Chondrocyte (in vitro differentiated cells): ENCODE measurements at places on chromosomes 13 and 19.

- DNase-seq, result no peak
Observed at GRCh38 chr13:42017264-42017663, 31.2 kb upstream of the DGKH start.

DNA sequence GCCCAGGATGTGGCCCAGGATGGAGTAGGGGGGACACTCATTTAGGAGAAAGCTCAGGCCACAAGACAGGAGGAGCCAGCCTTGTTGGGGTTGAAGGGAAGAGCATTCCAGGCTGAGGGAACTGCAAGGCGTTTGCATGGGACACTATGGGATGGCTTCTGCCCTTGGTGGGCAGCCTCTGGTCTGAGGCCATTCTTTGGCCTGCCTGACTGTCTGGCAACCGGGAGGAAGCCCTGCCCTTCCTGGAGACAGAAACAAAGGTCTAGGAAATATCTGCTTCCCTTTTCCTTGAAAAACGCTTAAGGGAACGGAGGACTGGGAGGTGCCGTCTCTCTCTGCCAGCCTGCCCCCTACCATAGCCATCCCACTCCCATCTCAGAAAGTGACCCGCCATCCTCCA is 2.8 kb upstream of the ICAM1 start:
- no peak for DNase-seq

DNA sequence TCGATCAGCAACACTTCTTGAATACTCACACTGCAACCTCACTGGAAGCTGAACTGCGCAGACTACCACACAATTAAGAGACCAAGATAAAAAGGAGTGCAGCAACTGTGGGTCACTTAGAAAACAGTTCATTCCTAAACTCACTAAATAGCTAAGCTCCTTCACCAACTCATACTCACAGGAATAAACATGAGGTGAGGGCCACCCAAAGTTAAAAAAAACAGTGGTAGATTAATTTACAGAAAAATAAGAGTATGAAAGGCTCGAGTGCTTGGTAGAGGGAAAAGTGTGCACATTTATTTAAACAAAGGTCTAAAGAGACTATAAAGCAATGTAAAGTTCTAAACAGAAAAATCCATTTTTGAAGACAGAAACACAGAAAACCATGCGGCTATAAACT is 7.6 kb downstream of the ANKRD10 start:
- no peak for DNase-seq

DNA sequence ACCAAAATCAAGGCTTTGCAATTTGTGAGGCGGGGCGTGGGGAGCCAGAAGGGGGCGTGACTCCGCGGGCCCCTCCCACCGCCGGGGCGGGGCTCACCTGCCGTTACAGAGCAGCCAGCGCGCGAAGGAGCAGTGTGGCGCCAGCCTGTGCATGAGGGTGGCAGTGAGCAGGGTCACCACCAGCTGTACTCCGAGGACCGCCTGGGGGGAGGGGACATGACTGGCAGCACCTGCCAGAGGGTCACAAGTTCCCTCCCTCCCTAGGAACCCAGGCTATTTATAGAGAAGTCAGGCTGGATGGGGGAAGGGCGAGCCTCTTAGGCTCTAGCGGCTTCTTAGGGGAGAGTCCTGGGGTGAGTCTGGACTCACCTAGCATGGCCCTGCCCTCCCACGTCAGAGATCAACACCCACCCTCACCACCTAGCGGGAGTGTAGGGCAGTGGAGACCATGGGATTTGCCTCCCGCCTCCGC is 3.6 kb downstream of the TMEM161A start:
- no peak for DNase-seq

DNA sequence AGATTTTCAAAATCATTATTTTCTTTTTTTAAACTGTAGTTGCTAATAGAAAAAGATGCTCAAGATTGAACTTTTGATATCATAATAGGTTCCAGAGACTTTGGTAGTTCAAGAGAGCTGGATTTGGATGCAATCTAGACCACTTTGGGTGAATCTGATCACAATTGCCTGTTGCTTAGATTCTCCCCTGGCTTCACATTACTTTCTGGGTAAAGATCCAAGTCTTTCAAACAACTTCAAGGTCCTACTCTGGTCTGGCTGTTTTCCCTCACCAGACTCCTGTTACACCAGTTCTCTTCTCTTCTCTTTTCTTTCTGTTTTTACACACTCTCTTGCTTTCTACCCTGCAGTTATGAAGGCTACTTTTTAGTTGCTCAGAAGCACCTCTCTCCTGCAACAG is 7.4 kb upstream of the SPRY2 start:
- DNase-seq, result no peak
